ENCODE measurements at places on chromosomes 1 and 21.

DNA sequence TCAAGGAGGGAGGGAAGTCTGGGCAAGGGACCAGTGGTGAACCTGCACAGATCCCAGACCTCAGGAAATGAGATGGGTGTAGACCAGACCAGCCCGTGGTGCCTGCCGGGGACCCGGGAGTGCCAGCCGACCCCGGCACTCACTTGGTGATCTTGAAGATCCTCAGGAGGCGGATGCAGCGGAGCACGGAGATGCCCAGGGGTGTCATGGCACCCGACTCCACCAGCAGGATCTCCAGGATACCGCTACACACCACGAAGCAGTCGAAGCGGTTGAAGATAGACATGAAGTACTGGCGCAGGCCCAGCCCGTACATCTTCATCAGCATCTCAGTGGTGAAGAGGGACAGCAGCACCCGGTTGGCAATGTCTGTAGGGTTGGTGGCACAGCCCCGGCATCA is 34.5 kb downstream of the CACNA1S start:
- DNase-seq, result no peak

DNA sequence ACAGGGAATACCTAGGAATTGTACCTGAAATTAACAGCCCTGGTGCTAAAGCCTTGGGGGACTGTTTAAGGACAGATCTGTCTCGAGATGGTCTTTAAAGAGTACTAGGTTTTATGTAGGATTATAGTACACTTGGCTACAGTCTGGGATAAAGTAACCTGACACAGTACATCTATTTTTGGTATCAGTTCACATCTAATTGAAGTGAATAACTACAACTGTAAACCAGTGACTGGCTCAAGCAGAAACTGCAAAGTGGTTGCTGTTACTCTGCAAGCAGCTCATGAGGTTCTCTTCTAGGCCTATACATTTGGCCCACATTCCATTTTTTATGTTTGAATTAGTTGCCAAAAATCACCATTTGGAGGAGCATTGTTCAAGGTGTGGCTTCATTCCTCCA is 320.8 kb upstream of the USP25 start:
- DNase-seq, result no peak

DNA sequence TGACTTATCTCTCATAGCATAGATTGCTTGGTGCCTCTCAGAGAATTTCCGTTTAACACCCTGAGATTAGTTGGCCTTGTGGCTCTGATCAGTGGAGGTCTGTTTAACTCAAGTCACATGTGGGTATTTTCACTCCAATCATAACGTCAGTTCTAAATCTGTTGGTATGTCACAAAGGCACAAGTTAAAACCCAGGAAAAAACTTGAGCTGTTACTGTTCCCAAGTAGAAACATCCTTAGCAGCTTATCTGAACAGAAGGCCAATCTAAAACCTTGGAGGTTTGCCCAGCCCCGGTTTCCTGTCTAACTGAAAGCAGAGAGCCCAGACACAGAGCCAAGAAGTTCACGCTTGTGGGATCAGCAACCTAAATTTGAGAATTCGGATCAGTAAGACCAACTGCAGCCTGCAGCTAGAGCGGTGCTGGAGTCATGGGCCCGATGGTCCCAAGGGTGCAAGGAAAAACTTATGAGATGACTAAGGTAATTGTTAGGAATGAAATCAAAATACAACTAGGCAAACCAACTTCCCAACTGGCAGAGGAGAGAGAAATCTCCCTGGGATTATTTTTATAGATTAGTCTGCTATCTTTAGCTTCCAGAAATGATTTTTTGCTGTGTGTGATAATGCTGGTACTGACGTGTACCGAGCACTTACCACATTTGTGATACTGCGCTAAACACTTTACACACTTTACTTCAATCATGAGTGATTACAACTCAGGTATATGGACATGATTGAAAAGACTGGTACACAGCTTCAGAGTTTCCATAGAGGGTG is 90.2 kb upstream of the C1orf21 start:
- no peak for DNase-seq

DNA sequence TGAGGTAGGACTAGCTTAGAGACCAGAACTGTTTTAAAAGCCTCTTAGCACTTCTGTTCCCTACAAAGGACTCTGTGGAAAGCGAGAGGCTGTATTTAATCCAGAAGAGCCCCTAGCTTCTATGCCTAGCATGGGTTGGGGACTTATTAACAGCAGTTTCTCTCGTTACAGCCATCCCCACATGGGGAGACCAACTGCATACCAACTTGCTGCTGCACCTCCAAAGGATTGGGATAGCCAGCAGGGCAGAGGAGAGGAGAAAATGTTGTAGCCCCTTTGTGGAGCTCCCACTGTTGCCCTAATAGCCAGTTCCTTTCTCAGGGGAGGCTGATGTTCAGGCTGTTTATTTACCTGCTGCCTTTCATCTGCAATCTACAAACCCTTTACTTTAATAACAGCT is 11.0 kb upstream of the CELSR2 start:
- DNase-seq, result no peak

GRCh38 chr1:7469255-7469938 is 301.7 kb upstream of the VAMP3 start:
- no peak for DNase-seq

DNA sequence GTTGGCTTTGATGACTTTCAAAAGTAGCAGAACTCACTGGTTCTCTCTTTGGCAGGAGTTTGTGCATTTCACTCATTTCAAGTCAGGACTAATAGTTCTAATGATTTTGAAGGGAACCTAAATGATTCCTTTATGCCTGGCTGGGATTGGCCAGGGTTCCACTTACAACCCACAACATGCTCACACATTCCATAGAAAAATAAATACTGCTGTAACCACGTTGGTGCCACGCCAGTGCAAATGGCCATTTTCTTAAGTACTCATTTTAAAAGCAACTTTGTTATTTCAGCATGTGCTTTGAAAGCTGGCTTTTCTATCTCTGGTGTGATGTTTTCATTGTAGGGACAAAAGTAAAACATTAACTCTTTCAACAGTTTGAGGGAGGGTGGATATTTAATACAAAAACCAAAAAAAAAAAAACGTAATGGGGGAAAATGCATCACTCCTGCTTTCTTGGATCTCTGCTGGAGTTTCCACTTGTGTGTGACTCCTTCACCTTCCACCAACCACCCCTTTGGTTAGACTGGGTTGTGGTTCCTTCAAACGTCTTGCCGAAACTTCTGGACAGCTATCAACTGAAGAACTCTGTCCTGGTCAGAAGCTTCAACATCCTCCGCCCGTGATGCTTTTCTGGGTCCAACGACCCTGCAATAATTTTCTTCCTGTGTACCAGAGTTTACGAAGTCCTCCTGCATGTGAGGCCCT is 300.4 kb upstream of the RUNX1 start:
- no peak for DNase-seq

DNA sequence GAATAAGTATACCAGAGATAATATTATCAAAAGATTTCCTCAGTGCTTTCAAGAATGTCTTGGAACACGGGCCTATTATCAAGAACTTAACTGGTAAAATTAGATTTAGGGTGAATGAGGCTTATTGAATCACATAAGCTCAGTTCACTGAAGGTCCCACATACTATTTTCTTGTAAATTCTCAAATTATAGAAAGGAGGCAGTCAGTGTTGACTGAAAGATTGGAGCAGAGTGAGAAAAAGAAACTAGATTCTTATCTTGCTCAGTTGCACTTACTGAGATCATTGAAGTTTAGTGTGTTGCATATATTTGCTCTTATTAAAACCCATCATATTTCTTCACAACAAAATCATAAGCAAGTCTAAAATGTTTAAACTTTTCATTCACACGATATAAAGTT is 3.9 kb upstream of the RGS1 start:
- no peak for DNase-seq

DNA sequence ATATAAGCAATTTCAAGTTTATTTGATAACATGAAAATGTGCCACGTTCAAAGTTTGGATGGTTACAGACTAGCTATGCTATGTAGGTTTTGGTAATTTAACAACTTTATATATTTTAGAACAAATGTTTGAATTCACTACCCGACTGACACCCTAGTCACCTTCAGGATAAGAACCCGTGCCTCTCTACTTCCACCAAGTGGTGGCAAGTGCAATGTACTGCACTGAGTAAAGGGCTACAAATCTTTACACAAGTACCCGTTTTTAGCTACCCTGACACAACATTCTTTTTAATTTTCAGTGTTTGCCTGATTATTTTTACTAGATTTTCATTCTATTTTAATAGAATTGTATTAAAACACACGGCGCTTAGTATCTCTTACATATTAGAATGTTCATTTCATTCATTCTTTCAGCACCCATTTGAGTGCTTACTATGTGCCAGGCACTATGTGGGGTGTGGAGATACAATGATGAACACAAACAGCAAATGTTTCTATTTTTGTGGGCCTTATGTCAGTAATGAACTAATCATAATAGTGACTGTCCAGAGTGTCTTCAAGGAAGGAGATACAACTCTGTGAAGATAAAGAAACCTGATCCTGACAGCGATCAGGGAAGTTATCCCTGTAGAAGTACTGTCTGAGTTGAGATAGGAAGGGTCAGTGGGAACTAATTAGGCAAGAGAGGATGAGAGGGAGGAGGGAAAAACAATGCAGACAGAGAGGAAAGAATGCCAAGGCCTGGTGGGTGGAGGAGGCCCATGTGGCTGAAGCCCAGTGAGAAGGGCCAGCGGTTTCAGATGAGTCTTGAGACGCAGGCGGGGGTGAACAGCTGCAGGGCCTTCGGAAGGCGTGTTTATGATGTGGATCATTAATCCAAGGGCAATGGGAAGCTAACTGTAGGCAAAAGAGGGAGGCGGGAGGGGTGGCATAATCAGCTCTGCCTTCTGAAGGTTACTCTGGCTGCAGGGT is 3.8 kb downstream of the LCA5L start:
- no peak for DNase-seq
